ENCODE measurements at places on chromosomes 5 and 9.

DNA sequence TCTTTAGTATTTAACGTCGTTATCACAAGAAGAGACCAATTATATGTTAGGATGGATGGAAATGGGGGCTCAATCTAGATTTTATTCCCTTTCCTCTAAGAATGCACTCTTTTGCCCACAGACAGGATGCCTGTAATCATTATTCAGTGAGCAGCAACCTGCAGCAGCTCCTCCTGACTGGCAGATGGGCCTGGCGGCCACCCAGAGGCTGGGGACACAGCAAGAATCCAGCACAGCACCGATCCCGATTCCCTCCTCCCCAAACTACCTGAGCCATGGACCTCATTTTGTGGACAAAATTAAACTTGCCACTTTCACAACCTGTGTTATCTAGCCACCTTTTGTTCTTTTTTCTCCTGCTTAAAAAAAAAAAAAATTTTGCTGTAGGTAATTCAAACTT, 101.0 kb downstream of the USP20 start:
- no peak for DNase-seq

DNA sequence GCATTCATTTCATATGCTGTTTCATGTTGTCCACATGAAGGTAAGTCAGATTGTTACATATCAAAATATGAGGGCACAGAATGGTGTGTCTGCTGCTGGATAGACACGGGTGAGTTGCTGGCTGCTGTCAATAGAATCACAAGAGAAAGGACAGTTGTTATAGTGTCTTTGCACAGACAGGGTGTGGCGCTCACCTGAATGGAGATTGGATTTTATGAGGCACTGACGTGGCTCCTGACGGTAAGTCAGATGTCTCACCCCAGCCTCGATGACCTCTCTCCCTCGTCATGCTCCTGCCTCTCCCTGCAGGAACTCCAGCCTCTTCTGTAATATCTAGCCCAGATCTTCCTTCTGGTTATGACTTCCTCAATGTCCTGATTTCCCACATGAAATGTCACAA, 75.4 kb upstream of the SELENOP start:
- DNase-seq: peak; percentile 73

DNA sequence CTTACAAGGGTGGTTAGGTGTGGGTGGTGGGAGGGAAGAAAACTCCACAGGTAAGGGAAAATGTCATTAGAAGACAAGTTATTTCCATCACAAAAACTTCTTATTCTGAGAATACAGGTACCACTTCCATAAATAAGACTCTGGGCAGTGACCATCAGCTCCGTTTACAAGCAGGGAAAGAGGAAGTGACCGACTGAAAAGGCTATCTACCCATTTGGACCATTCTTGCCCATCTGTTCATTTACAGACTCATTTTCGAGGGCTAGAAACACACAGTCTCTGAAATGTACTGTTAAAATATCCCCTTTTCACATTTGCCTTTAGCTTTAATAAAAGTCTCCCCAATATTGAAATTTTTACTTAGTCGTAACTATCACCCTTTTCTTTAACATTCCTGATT, 79.5 kb downstream of the TTC39B start:
- DNase-seq: no peak

DNA sequence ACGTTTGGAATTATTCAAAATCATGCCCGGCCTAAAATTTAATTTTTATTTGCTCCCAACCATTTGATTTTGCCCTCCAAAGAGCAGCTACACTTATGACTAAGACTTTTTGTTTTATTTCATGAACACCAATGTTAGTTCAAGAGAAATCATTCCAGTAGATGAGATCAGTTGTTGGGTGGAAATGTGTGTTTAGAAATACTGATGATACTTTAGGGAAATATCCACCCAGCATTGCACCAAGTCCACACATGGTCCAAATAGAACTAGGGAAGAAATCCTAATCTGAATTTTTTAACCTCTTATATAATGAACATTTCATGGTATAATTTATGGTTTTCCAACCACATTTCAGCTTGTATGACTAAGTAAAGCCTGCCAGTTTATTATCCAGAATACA, 28.3 kb upstream of the GOLPH3 start:
- no peak for DNase-seq

- no peak for DNase-seq
These were observed 77.4 kb upstream of the MAST4 start for GRCh38 chr5:66518753-66519152.

DNA sequence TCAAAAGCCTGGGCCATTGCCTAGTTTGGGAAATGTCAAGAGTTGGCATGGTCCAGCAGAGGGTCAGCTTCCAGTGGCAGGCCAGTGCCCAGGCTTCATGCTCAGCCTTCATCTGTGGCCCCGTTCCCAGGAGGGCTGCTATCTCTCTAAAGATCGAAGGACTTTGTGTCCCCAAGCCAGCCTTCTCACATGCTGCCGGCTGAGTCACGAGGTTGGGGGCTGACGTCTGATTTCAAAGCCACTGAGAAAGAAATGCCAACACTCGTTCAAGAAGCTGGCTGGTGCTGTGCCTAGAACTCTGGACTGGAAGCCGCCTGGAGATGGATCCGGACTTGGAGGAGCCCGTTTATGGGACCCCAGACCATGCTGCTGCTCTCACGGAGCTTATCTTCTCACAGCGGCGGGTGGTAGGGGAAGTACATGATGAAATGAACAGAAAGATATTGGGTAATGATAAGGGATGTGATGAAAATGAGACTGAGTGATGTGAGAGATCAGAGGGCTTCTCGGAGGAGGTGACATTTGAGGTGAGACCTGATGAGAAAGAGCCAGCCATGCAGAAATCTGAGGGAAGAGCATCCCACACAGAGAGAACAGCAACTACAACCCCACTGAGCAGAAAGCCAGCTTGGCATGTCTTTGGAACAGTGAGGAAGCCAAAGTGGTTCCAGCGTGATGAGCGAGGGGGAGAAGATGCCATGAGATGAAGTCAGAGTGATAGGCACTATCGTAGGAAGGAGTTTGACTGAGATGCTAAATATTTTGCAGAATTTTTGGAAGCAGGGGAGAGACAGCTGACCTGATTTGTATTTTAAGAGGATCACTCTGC, 54.9 kb upstream of the BOD1 start:
- no peak for DNase-seq

DNA sequence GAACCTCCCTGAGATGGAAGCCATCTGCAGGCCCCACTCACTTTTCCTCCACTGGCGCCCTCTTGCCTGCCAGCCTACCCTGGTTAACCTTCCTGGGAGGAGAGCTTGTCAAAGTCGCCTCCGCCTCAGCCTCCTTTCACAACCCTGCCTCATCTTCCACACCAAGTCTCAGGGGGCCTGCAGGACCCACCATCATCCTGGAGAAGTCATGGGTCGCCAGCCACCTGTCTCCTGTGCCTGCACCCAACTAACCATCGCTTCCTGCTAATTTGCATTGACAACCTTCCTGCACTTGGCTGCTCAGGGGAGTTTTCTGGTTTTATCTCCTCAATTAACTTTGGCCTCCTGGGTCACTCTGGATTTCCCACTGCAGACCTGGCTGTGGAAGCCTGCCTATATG, 52.8 kb upstream of the GRHPR start:
- no peak for DNase-seq

GRCh38 chr9:18520416-18521047, 46.6 kb downstream of the ADAMTSL1 start:
- no peak for DNase-seq

- no peak for DNase-seq
These were observed 42.2 kb upstream of the FBXW11 start for GRCh38 chr5:172048539-172049101.

All from NCI-H774 (cell line).